Kidney epithelial cell (primary cell): ENCODE measurements at places on chromosomes 3 and 15.

GRCh38 chr3:196661400-196661799 lies 21.9 kb downstream of the NRROS start:
- no peak for DNase-seq

GRCh38 chr3:149180057-149180573 lies 41.5 kb downstream of the CP start:
- peak; percentile 98 for DNase-seq

DNA sequence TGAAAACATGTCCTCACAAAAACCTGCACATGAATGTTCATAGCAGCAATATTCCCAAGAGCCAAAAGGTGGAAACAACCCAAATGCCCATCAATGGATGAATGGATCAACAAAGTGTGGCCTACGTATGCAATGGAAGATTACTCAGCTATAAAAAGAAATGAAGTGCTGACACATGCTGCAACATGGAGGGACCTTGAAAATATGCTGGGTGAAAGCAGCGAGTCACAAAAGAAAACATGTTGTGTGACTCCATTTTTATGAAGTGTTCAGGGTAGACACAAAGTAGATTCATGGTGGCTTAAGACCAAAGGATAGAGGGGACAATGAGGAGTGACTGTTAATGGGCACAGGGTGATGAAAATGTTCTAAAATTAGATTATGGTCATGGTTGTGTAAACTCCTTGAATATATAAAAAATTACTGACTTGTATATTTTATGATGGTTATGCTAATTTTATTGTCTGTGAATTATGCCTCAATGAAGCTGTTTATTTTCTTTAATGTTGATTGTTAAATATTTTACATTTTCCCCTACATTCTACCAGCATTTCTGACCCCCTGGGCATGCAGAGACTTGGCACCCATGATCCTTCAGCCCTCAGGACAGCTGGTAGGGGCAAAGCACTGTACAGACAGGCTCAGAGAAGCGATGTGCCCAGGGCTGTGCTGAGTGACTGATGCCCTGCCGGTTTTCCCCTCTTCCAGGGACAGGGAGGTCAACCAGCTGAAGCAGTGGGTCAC lies 37.8 kb downstream of the CFAP100 start:
- DNase-seq = peak; percentile 1

- peak; percentile 93 for DNase-seq
These were observed 42.9 kb downstream of the MYO1E start for GRCh38 chr15:59329570-59330350.

DNA sequence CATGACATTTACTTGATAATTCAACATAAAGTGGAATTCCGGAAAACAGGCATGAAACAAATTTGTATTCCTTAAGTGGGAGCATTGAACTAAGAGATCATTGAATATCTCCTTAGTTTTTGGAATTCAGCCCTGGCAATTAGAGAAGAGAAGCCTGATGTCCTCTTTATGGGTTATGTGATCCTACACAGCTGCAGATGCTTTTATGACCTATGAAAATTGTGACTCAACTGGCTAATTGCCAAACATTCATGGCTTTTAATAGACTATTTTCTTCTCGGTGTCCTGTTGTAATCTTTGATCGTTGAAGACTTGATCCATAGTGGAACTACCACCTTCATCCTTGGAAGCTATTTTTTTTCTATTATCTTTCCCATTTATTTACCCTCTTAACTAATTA lies 46.1 kb downstream of the AGBL1 start:
- no peak for DNase-seq

GRCh38 chr3:111803123-111803593 lies 55.9 kb upstream of the PHLDB2 start:
- peak; percentile 86 for DNase-seq

DNA sequence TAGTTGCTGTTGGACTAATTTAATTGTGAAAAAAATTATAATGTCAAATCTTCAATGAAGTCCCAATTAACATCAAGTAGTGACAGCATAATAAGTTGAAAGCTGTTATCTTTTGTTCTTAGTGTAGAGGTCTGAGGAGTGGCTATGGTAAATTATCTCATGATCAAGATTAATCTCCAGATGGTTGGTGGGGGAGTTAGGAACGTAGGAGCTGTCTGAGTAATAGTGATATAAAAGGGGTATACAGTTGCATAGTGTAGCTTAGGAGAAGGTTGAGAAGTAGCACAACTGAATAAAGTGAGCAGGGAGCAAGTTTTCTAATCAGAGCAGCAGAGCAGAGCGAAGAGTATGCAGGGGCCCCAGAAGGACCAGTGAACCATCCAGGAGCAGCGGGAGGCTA lies 19.5 kb downstream of the TMOD2 start:
- no peak for DNase-seq

DNA sequence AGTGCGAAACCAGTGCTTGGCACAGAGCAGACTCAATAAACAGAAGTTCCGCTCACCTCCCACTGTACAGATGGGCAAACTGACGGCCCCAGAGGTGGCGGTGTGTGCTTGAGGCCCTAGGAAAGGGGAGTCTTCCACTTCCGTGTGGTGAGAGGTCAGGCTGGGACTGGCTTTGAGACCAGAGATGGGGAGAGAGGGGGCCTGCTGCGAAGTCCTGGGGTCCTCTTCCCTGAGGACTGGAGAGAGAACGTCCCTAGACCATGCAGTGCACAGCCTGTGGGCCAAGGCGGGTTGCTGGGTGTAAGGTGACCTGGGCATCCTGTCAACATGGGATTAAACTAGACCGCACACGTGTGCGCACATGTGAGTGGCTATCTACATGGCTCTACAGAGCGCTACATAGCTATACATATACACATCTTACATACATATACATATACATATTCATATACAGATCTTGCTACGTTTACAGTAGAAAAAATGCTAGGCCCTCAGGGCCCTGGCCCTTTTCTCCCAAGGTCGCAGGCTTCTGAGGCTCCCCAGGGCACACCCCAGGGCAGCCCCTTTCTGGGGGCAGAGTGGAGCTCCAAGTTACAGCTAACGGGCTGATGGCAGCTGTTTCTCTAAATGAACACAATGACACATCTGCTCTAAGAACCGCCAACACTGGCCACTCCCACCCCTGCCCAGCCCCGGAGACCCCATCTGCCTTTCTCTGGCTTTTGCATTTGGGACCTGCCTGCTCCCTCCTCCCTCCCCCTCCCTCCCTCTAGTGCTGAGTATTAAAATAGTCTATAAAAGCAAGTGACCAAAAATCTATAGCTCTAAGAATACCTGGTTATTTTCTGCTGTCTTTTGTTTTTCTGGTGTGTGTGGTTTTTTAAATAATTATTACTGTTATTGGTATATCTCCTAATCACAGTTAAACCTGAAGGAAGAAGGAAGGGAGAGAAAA lies 47.0 kb downstream of the HCN4 start:
- DNase-seq = no peak

- no peak for DNase-seq
These were observed 79.5 kb downstream of the CHDH start for GRCh38 chr3:53766706-53767105.

GRCh38 chr3:131474115-131474514 lies 28.7 kb downstream of the MRPL3 start:
- no peak for DNase-seq

DNA sequence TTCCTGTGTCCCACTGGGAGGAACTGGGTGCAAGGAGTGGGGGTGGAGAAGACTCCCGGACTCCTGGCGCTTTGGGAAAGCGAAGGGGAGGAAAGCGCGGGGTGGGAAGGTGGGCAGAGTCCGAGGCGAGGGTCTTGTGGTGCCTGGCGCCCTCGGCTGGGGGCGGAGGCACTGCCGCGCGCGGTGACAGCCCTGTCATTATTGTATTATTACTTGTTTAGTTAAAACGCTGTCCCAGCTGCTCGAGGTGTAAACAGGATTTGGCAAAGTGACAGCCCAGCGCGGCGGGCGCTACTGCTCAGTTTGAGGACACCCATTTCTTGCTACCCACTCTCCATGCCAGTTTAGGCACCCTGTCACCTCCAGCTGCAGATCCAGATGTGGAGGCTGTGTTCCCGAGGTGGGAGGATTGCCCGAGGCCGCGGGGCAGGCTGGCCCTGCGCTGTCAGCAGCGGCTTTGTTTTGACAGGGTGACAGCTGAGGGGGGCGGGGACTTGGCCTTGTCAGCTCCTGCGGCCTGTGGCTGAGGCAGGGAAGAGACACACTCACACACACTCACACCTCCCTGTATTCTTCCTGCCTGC lies 1.0 kb downstream of the KAT2B start:
- no peak for DNase-seq

DNA sequence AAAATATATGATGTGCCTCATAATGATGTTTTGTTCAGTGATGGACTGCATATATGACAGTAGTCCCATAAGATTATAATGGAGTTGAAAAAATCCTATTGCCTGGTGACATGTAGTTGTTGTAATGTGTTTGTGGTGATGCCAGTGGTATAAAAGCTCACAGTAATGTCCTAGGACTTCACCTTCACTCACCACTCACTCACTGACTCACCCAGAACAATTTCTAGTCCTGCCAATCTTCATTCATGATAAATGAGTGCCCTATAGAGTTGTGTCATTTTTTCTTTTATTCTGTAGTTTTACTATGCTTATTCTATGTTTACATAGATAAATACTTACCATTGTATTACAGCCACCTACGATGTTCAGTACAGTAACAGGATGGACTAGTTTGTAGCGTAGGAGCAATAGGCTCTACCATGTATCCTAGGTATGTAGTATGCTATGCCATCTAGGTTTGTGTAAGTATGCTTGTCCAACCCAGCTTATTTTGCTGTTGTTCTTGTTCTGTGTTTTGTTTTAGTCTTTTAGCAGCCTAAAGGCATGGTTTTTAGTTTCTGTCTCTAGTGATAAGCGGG lies 88.5 kb upstream of the LRRFIP2 start:
- DNase-seq = no peak

- no peak for DNase-seq
These were observed 38.8 kb downstream of the CRTAP start for GRCh38 chr3:33152363-33153360.

DNA sequence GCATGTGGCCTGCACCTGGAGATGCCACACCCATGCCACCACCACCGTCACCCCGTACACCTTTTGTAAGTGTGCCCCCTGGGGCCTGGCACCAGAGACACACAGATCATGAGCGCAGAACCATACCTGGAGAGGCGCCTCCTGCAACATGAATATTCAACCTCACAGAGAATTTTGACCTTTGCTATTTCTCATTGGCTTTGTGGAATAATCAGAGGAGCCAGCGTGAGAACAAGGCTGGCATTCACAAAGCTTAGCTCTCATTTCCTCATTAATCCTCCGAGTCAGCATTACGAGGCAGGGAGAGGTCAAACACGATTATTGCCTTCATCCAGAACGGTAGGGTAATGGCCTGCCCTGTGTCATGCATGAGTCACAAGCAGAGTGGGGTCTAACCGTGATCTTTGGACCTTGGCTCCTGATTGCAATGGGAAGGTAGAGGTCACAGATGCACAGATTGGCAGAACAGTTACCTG lies 73.0 kb upstream of the POMGNT2 start:
- DNase-seq = peak; percentile 59

DNA sequence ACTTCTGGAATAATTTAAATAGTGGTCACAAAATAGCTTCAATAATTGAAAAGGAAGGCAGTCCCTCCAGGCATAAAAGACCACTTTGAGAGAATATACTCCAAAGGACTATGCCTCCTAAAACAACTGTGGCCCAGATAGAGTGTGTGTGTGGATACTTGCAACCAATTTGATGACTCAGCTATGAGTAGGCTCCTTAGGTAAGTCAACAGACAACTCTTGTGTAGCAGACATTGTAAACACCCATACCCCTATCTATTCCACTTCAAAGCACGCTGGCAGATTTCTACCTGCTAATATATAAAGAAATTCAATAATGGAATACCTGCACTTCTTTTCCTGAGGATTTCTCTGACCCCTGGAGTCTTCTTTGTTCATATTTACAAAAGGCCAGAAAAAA lies 254.5 kb downstream of the NEK10 start:
- DNase-seq = no peak

- DNase-seq = no peak
These were observed 1.3 kb upstream of the HACD2 start for GRCh38 chr3:123586131-123586530.

GRCh38 chr3:111910806-111911205 lies 51.7 kb downstream of the PHLDB2 start:
- no peak for DNase-seq
